CD4-positive, alpha-beta T cell treated with Interleukin-15 for 4 hours (primary cell): ENCODE measurements at places on chromosomes 3 and 15.

- DNase-seq = no peak
These were observed 1050.6 kb upstream of the ALCAM start for GRCh38 chr3:104316118-104316517.

GRCh38 chr3:168467115-168467714, 371.5 kb upstream of the GOLIM4 start:
- DNase-seq = no peak

- DNase-seq = no peak
These were observed 334.9 kb downstream of the TBC1D5 start for GRCh38 chr3:17407576-17407975.

DNA sequence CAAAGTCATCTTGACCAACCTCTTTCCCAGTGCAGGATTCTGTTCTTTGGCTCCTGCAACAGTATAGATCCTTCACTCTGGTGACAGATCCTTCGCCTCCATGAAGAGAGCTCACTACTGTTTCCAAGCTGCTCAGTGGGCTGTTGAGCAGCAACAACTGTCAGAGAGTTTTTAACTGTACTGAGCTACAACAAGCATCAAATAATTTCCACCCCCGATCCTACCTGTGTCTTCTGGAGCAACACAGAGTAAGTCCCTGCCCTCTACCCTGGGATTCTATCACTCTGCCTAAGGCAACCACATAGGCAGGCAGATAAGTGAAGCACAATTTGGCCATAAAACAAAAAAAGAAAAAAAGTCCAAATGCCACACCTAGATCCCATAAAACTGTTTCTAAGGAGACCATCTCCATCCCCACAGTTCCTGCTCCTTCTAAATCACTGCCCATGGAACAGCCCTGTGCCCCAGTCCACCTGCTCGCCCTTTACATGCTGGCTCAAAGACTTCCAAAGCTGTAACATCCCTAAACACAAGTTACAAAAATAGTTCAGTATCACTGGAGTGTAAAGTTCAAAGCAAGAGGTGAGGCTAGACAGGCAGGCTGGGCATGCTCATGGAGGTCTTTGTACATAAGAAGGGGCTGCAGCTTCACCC, 37.8 kb upstream of the ANPEP start:
- DNase-seq = no peak

DNA sequence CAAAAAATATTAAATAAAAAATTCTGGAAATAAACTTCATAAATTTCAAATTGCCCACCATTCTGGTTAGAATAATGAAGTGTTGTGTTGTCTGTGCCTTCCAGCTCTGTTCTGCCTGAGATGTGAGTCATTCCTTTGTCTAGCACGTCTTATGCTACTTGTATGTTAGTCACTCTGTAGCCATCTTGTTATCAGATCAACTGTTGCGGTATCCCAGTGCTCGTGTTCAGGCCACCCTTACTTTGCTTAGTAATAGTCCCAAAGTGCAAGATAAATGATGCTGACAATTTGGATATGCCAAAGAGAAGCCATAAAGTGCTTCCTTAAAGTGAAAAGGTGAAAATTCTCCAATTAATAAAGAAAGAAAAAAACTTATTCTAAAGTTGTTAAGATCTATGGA, 527.5 kb downstream of the NAALADL2 start:
- DNase-seq = no peak

DNA sequence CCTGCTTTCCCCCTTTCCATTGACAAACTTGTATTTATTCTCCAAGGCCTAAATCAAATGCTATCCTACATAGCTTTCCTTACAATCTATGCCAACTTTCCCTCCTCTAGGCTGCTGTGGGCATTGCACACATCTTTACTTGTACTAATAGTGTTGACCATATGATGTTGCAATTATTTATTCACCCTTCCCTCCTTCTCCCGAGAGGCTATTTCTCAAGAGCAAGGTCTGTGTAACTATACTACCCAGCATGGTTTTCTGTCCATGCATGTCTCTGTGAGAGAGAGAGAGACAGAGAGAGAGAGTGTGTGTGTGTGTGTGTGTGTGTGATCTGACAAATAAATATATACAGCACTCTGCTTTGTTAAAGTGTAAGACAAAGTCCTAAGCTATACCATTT, 63.8 kb downstream of the GTPBP8 start:
- DNase-seq = no peak

DNA sequence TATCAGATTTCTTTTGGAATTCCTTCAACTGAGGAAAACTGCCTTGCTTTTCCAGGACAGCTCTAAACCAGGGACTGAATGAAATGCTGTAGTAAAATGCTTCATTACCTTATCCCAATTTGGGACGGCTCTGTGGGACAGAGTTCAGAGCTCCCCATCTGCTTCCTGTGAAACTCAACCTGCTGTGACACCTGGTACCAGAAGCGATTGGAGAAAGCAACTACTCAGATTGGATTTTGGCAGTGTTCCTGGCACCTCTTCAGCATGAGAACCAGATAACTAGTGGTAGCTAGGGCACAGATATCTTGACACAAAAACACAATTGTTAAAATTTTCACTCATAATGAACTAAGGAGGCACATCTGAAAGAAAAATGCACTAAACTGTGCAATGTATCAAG, 539.1 kb downstream of the SI start:
- no peak for DNase-seq

DNA sequence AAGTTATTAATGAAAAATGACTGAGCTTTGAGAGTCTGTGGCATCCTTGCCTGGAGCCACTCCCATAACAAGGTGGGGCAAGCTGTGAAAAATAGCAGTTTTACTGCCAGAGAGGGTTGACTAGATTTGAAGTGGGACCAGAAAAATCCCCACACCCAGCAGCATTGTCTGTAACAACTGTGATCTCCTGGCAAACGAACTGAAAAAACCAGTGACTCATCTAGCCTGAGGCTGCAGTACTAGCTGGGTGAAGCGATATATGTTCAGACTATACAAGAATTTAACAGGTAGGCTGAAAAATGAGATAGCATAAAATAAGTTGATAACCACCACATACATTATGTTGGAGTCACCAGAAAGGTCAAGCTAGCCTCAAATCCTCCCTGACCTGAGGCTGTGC, 64.0 kb downstream of the DPH6 start:
- peak; percentile 2 for DNase-seq

DNA sequence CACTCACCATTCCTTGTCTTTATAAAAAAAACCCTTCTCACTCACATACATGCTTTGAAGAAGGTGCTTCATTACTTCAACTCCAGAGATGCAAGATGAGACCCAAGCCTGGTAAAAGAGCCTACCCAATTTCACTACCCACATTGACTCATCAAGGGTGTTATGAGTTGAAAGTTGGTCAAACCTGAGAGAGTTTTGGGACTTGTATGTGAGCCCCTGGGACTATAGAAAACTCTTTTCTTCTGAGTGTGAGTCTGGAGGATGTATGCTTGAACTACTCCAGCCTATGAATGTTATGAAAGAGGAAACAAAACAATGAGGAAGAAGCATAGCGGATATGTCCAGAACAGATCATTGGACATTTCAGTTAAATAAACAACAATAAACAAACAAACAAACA, 106.5 kb upstream of the SATB1 start:
- no peak for DNase-seq

DNA sequence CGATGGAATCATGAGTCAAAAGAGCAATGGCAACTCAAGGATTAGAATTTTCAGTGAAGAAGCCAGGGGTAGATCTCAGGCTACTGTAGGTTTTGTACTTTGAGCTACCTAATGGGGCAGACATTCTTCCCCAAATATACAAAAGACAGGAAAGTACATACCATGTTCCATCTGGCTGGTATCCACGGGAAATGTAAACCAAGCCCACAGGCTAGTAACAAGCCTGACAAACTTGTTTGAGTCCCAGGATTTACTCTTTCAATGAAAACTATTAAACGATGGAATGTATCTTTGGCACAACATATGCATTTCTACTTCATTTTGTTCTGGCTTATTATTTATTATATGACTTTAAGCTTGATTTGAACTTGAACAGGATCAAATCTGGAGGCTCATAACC, 44.2 kb upstream of the GOLIM4 start:
- DNase-seq = no peak

- DNase-seq = no peak
These were observed 50.8 kb upstream of the CTNNB1 start for GRCh38 chr3:41148478-41148877.

DNA sequence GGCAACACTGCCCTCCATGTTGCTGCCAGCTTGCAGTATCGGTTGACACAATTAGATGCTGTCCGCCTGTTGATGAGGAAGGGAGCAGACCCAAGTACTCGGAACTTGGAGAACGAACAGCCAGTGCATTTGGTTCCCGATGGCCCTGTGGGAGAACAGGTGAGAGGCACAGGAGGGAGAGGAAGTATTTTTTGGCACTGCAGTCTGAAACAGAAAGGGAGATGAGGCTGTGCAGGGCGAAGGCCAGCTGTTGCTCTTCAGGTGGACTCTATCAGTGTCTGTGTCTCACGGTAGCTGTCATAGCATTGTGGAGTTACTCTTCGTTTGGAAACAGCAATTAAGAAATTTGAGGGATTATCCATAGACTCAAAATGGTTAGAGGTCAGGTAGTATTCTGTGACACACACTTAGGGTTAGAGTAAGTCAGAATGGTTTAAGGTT, 8.0 kb downstream of the NFKBIZ start:
- DNase-seq = no peak

DNA sequence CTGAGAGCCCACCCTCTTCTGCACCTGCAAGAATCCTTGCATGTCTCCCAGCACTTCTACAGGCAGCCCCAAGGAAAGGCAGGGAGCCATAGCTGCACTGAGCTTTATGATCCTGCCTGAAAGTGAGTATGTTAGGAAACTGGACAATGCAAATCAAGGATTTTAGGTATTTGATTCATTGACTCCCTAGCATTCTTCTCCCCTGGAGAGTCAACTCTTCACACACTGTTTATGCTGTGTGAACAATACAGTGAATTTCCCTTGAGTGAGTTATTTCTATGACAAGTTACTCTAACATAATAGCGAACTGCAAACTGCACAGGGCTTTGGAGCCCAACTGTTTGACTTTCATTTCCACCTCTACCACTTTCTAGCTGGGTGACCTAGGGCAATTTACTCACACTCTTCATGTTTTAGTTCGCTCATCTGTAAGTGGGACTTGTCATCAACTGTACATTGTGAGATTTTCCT, 96.0 kb upstream of the PHLDB2 start:
- no peak for DNase-seq
